ENCODE measurements at places on chromosomes 2 and 18.

GRCh38 chr2:55936351-55936750 is 12.8 kb upstream of the EFEMP1 start:
- no peak for DNase-seq

DNA sequence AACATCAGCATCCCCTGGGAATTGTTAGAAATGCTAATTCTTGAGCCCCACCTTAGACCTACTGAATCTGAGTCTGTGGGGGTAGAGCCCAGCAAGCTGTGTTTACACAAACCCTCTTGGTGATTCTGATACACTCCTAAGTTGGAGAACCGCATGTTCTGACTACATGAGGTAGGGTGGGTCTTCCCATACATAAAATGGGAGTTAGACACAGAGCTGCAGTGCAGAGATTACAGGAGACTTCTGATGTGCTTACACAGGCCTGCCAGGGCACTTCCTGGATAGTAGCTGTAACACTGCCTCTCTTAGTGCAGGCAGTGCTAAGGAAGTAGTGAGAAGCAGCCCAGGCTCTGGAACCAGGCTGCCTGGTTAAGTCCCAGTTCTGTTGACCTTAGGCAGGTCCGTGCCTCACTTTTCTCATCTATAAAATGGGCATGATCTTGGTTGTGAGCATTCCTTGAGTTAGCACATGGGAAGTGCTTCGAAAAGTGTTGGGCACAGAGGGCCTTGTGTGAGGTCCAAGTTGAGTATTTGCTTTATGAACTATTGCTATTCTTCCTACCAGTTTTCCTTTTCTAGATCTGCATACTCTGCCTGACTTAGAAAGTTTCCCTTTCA is 67.3 kb downstream of the GLI2 start:
- no peak for DNase-seq

- DNase-seq: no peak
These were observed 76.1 kb downstream of the SEPTIN10 start for GRCh38 chr2:109537565-109538222.

GRCh38 chr2:161090411-161090810 is 69.8 kb upstream of the TANK start:
- no peak for DNase-seq

DNA sequence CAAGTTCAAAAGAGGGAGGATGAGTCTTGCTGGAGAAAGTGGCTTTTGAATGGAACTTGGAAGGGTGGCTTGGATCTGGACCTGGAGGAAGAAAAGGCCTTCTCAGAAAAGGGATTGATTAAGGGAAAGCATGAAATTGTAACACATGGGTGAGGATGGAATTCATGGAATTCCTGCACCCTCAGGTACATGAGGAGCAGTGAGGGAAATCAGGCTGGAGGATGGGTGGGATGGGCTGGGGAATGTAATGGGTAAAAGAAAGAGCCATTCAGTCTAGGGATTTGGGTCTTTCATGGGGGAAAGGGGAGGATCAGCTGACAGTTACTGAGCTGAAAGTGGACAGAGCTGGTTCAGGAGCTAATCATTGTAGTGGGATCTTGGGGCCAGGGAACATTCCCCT is 51.2 kb upstream of the HAAO start:
- no peak for DNase-seq

Data from bronchial epithelial cell (primary cell).